Endothelial cell of umbilical vein (primary cell): ENCODE measurements at places on chromosomes 4 and X.

- H3K4me3 ChIP-seq: no peak overlapping the region
- H3K36me3 ChIP-seq: no peaks in the 10 kb centered on the region
- no peak for DNase-seq
These were observed 49.7 kb downstream of the TLL1 start for GRCh38 chr4:165922747-165923146.

- no peak overlapping the region for H3K27ac ChIP-seq
- no peaks in the 10 kb centered on the region for H3K4me1 ChIP-seq
- no peak overlapping the region for H3K4me3 ChIP-seq
- no peaks in the 10 kb centered on the region for H3K27me3 ChIP-seq
These were observed 55.0 kb downstream of the FAM53A start for GRCh38 chr4:1628892-1629698.

GRCh38 chr4:95761426-95761825 lies 78.5 kb upstream of the PDHA2 start:
- H3K27ac ChIP-seq: peak overlapping the region; percentile 30
- peak; percentile 81 for DNase-seq
- H3K4me1 ChIP-seq: peaks cover 30% of the 10 kb centered on the region
- no peaks in the 10 kb centered on the region for H3K36me3 ChIP-seq

DNA sequence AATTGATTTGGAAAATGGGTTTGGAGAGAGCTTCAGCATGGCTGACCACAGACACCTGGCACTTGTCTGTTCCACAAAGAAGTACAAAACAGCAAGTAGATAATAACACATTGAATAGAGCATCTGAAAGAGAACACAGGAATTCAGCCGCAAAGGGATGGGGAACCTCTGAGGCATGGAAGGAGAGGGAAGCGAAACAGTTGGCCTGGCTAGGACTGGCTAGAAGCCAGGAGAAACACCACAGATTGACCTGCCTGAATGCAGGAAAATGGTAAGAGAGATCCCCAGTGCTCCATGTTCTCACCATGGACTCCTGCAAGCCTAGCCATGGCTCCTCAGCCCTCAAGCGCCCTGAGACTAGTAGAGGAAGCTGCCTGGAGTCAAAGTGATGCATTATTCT lies 169.7 kb upstream of the SH3RF1 start:
- H3K36me3 ChIP-seq: no peaks in the 10 kb centered on the region
- H3K27ac ChIP-seq: no peak overlapping the region
- H3K4me1 ChIP-seq: no peaks in the 10 kb centered on the region
- H3K4me3 ChIP-seq: no peak overlapping the region
- peak; percentile 43 for DNase-seq
- H3K27me3 ChIP-seq: no peaks in the 10 kb centered on the region

GRCh38 chr4:56908206-56909085 lies 746 bp downstream of the REST start:
- peak; percentile 76 for DNase-seq
- H3K4me1 ChIP-seq: peaks cover 17% of the 10 kb centered on the region
- peaks cover 2% of the 10 kb centered on the region for H3K36me3 ChIP-seq
- H3K27ac ChIP-seq: peak overlapping the region; percentile 84
- H3K4me3 ChIP-seq: peak overlapping the region; percentile 96
